ENCODE measurements at places on chromosomes 1 and 21. TPM values are rescaled to one million over a fixed set of nuclear protein-coding genes. Genes with fewer than 3 reads are reported as not detected.

Gene TNFRSF25
- 0.33 TPM for polyA plus RNA-seq

Gene KISS1
- polyA plus RNA-seq, result not detected

Gene KRTAP13-3
- polyA plus RNA-seq, result not detected

Gene TIAM1
- polyA plus RNA-seq, result 45.3 TPM

Gene SYCP1
- not detected for polyA plus RNA-seq

Gene GBP6
- not detected for polyA plus RNA-seq

Gene MCOLN2
- 0.75 TPM for polyA plus RNA-seq

Gene SYTL1
- polyA plus RNA-seq, result 122 TPM

Gene OPRD1
- polyA plus RNA-seq, result not detected

Gene FOXD2
- polyA plus RNA-seq, result 0.11 TPM

Gene FAM3B
- polyA plus RNA-seq, result not detected

Gene S100A1
- polyA plus RNA-seq, result not detected

Gene PDZK1IP1
- not detected for polyA plus RNA-seq

Gene IL20
- not detected for polyA plus RNA-seq

Gene GUCA2B
- polyA plus RNA-seq, result not detected

Gene CA6
- polyA plus RNA-seq, result not detected

Gene KCNJ9
- not detected for polyA plus RNA-seq

Gene TFF2
- polyA plus RNA-seq, result not detected

Gene TSHB
- polyA plus RNA-seq, result not detected

Gene LRRC7
- not detected for polyA plus RNA-seq

Gene SPRR5
- polyA plus RNA-seq, result not detected

Gene HAO2
- polyA plus RNA-seq, result not detected

- no peak for DNase-seq
These were observed 162.4 kb downstream of the KIF26B start for GRCh38 chr1:245317217-245317616.

DNA sequence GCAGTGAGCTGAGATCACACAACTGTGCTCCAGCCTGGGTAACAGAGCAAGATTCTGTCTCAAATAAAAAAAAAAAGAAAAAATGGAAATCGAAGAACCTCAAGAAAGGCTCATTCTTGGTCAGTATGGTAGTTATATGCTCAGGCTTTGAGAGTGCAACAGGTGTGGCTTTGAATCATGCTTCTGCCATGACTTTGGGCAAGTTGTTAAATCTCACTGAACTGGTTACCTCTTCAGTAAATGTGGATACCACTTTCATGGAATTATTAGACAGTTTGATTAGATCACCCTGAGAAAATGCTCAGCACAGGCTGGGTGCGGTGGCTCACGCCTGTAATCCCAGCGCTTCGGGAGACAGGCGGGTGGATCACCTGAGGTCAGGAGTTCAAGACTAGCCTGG, 12.8 kb downstream of the TRNAU1AP start:
- DNase-seq, result no peak

GRCh38 chr21:40018871-40019475, 151.7 kb downstream of the PCP4 start:
- no peak for DNase-seq

- DNase-seq, result no peak
These were observed 198.4 kb downstream of the HHAT start for GRCh38 chr1:210527091-210527490.

DNA sequence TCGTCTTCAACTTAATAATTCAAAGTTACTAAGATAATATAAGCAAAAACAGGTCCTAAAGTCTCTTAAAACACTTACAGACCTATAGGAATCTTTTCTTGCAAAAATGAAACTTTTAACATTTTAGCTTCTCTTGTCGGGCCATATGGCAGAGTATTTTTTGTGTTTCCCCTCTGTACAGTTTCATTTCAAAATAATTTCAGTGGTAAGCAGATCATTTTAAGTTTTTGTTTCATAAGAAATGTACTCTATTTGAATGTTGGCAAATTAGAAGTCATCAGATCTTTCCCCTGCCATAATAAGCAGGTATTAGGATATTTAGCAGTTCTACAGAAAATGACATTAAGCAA, 37.9 kb downstream of the RGL1 start:
- no peak for DNase-seq

GRCh38 chr1:219536038-219536437, 76.9 kb downstream of the ZC3H11B start:
- no peak for DNase-seq

DNA sequence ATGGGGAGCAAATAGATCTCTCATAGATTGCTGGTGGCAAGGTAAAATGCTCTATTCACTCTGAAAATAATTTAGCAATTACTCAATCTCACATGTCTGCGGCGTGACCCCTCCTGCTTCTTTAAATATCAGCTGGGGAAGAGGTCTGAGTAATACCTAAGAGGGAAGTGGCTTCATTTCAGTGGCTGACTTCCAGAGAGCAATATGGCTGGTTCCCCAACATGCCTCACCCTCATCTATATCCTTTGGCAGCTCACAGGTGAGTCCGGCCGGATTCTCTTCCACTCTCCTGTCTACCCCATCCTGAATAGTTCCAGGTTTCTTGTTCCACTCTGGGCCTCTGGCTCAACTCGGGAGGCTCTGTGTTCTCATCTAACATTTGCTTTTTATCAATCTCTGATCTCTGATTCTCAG, at the start of gene SLAMF7:
TSS of gene SLAMF7 (plus strand) at position 150 of the 414 bp plus-strand sequence. CDS start at position 205, 55 bp downstream.
- peak; percentile 94 for DNase-seq

DNA sequence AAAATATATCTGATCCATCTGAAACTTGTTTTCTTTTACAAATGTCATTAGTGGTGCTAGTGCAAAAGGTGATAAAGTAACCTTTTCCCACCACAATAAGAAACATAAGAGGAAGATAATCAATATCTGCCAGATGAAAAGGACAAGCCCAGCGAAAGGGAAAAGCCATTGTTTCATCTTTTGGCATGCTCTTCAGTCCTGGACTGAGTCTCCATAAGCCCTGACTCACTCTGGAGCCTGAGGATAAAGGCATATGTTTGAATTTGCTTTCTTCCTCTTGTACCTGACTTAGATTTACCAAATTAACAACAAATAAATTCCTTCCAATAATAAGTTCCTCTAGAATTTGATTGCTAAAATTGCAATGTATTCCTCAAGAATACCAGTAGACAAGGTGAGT, 13.6 kb downstream of the DNAJC11 start:
- DNase-seq, result no peak

DNA sequence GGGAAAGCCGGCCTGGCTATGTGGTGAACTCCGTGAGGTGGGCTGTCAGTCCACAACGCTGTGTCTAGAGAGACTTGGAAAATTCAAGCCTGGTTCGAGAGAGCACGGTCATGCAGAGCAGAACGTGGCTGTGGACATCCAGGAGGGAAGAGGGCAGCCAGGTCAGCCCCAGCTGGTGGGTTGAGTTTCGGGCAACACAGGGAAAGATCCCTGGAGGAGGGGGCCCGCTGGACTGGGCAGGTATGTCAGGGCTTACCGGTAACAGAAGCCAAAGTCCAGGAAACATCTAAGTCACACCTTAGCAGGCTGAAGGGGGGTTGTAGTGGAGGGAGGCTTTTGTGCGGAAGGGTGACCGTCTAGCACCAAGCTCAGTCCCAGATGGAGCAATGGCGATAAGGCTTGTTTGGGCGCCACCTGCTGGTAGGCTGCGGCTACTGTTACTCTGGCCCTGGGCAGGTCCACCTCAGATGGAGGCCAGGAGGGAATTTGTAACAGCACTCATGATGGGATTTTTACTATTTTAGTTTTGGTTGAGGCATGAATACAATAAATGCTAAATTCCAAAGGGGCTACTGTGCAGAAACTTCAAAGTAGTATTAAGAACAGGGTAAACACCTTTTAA, 143.3 kb upstream of the ZNF644 start:
- DNase-seq, result peak; percentile 34

GRCh38 chr1:226351709-226352108, 42.7 kb upstream of the LIN9 start:
- DNase-seq, result no peak

DNA sequence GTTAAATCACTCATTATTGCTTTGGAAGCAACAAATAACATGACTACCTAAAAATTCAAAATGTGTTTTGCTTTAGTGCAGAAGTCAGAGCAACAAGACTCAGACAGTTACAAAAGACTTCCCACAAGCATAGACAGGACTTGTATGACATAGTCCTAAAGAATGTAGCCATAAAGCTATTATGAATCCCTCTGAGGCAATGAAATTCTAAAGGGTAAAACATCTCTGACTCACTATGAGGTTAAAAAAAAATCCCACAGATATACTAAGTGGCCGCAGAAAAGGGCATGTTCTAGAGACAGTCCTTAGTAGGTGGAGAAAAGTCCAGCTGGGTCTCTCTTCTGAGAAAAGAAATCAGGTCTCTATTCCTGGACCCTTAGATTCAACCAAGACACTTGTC, 4.9 kb downstream of the PRKAB2 start:
- no peak for DNase-seq

GRCh38 chr1:246333855-246334254, 173.2 kb downstream of the SMYD3 start:
- DNase-seq, result no peak

GRCh38 chr1:62435231-62436038, 1.4 kb upstream of the USP1 start:
- no peak for DNase-seq

- DNase-seq, result no peak
These were observed 1.0 kb downstream of the MRAP start for GRCh38 chr21:32299695-32300094.

DNA sequence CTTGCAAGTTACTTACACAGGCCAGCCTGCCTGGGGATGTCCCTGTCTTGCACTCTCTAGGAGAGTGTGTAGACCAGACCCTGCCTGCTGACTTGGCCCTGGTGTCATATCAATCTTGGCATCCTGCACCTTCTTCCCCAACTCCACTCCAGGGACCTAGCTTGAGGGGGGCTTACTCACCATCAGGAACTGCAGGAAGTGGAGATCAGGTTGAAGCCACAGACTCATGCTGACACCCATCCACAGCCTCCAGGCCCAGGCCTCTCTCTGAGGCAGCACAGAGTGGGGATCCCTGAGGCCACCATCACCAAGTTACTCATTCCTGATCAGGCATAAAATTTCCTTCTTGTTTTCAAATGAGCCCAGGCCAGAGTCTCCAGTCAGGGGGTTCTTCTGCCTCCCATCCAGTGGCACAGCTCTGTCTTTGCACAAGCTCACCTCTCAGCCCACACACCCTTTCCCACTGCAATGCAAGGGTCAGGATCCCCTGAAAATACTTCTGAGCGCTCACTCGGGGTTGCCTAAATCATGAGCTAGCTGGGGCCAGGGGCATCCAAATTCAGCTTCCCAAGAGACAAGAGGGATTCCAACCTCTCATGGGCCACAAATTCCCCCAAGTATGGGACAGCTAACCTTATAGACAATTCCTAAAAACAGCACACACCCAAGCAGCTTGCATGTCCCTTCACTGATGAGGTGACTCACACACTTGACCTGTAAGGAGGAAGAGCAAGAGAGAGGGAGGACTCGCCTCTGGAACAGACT, 33.5 kb downstream of the CSMD2 start:
- DNase-seq, result no peak

- no peak for DNase-seq
These were observed 15.7 kb upstream of the PDXK start for GRCh38 chr21:43703035-43703880.

GRCh38 chr1:17909634-17910033, 154.5 kb downstream of the ACTL8 start:
- DNase-seq, result no peak

GRCh38 chr1:236204039-236204438, 61.7 kb downstream of the GPR137B start:
- no peak for DNase-seq

- DNase-seq, result no peak
These were observed 158.4 kb downstream of the SEC16B start for GRCh38 chr1:177811429-177811828.

- DNase-seq, result no peak
These were observed 18.1 kb upstream of the ENAH start for GRCh38 chr1:225670806-225671733.

DNA sequence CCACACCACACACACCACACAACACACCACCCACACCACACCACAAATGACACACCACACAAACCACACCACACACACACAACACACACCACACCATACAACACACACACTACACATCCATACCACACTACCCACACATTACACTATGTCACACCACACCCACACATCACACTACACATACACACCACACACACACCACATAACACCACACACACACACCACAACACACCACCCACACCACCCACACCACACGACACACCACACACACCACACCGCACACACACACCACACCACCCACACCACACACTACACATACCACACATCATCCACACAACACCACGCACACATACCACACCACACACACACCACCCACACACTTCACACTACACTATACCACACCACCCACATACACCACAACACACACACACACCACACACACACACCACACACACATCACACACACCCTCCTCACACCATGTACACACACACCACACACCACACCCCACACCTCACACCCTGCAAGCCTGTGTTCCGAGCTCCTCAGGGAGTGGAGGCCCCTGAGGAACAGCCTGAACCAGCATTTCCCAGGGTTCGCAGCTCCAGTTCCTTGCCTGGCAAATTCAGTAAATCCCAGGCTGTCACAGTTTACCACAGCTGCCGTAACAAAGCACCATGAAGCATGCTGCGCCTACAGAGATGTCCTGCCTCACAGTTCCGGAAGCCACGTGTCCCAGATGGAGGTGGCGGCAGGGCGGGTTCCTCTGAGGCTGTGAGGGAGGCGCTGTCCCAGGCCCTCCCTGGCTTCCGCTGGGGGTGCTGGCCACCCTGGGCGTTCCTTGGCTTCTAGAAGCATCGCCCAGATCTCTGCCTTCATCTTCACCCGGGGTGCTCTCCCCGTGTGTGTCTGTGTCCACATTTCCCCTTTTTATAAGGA, 69.8 kb upstream of the ATP5PO start:
- DNase-seq, result no peak

DNA sequence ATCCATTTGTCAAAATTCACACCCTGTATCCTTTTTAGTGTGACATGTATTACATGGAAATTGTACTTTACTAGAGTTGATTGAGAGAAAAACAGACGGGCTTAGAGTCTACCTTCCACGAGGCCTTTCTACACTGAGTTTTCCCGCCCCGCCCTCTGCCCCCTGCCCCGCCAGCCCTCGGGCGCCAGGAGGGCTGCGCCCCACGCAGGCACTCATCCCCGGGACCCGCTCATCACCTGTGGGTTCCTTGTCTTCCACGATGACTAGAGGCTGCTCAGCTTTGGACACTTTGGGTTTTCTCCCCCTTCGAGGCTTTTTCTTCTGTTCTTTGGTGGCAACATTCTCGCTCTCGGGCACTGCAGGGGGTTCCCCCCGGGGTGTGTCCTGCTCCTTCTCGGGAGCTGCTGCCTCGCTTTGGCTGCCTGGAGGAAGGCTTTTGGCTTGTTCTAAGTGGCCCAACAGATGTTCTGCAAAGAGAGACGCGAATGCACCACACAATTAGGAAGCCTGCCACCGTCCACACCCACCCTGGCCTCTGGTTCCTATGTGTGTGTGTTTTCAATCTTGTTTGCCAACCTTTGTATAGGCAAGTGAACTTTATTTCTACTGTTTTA, 39.6 kb downstream of the PRDM15 start:
- no peak for DNase-seq

All from CD14-positive monocyte (primary cell).